ENCODE measurements at places on chromosomes 12 and 14.

GRCh38 chr12:20392339-20392738 is 24.0 kb downstream of the PDE3A start:
- DNase-seq = no peak

DNA sequence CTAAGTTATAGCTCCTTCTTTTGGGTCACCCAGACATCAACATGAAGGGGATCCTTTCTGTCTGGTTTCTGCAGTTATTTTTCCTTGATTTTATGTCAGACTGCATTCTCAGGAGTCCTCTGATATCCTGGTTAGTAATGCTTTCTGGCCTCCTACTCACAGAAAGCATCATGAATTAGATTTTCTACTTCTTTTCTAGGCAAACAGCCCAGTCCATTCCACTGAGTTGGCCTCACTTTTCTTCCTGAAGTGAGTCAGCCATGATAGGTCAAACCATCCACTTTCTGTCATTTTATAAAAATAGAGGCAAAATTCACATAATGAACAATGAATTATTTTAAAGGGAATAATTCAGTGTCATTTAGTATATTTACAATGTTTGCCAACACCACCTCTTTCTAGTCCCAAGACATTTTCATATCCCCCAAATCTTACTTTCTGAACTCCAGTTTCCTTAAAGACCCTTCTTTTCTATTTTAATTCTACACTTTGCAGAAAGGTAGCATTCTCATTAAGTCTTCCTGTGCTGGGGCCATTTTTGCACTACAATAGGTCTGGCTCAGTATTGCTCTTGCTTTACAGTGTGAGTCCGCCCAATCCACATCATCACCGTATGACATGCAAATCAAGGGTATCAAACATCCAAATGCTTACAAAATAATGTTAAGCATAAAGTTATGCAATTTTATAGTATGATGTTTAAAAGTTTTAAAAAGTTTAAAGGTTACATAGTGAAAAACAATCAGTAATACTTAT is 95.1 kb downstream of the UNC79 start:
- DNase-seq = no peak

DNA sequence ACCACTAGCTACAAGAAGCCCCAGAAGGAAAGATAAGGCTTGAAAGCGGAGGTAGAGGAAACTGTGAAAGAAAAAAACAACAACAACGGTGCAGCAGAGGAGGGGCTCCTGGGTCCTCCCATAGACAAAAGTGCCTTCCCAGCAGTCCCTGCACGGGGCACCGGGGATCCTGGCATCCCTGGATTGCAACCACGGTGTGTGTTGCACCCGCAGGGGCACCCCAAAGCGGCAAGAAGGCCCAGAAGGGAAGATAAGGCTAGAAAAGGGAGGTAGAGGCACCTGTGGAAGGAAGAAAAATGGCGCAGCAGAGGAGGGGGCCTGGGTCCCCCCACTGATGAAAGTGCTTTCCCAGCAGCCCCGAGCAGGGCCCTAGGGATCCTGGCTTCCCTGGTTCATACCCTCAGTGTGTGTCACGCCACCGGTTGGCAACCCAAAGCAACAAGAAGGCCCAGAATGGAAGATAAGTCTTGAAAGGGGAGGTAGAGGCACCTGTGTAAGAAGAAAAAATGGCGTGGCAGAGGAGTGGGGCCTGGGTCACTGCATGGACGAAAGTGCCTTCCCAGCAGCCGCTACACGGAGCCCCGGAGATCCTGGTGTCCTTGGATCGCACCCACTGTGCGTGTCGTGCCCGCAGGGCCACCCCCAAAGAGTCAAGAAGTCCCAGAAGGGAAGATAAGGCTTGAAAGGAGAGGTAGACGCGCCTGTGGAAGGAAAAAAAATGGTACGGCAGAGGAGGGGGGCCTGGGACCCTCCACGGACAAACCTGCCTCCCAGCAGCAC is 281.0 kb downstream of the ALG10 start:
- no peak for DNase-seq

- DNase-seq = peak; percentile 36
These were observed 1.0 kb upstream of the PTMS start for GRCh38 chr12:6765048-6765633.

GRCh38 chr12:91057368-91058165 is at the start of gene KERA:
KERA (minus strand) TSS chr12:91058024; CDS start chr12:91056281, 1,743 bp downstream.
- no peak for DNase-seq

GRCh38 chr14:105120056-105120455 is 48.5 kb downstream of the JAG2 start:
- DNase-seq = no peak

- no peak for DNase-seq
These were observed 39.6 kb upstream of the TMEM179 start for GRCh38 chr14:104644091-104644635.

DNA sequence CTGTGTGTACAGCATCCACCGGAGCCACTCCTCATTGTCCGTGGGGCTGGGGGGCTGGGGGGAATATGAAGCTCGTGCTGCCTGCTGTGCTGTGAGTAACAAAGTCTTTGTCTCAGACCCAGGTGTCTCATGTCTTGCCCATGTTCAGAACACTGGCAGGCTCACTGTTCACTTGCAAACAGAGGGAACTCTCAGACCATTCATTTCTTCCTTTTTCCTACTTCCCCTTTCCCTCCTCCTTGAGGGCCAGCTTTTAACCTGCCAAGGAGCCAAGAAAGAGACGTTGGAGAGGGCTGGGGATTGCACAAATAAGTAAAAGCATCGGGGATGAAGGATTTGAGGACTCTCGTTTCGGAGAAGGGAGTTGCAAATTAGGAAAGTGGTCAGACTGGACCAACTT is 21.6 kb downstream of the GPR132 start:
- DNase-seq = no peak

DNA sequence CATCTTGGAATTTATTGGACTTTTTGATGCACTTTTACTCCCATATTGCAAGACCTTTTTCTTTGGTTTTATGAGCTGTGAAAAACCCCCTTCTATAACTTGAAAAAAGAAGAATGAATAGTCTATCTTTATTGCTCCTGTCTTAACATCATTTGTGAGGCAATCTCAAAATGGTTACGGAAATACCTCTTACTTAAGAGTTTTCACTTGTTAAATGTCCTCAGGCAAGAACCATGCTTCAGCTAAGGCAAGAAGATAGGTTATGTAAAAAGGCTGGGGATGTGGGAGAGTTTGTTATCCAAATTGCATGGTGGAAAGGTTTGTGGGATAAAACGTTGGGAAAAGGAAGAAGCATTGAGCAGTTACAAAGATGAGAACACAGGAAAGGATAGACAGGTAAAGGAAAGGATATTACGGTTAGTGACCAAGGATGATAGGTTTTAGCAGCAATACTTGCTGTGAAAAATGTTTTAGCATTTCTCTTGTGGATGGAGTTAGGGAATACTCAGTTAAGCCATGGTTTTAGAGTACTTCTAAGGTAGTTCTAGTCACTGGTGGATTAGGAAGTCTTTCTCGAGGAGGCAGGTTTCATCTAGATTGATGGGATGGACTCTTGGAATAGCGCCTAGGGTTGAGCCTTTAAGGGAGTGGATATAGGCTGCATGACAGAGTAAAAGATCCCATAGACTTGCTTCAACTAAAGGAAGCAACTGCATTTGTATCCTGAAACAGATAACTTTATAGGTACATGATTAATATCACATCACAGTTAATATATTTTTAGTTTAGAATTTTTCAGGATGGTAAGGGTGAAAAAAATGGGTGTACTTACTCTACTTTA is 30.3 kb downstream of the MDM2 start:
- DNase-seq = no peak

- no peak for DNase-seq
These were observed 1629.4 kb upstream of the SEL1L start for GRCh38 chr14:83163016-83163415.

GRCh38 chr14:59321626-59321949 is 133.1 kb downstream of the DAAM1 start:
- no peak for DNase-seq

DNA sequence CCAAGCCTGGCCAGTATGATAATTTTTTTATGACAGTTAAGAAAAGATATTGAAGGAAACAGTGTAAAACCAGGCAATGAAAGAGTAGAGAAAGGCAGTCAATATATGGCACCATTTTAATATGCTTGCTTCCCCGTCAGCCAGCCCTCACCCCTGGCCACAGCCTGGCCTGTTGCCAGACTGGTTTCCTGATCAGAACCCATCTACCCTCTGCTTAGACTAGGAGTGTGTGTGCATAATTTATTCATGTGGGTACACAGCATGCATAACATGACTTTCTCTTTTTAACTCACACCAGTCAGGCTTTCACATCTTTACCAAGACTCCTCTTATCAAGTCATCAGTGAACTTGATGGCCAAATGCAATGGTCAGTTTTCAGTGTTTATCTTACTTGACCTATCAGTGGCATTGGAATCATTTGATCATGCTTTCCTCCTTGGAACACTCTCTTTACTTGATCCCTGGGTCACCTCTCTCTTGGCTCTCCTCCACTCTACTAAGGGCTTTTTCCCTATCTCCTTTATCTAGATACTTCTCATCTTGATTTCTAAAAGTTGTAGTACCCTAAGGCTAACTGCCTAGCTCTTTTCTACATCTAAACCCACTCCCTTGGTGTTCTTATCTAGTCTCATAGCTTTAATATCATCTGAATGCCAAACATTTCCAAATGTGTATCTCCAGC is 10.0 kb upstream of the GPR19 start:
- no peak for DNase-seq

DNA sequence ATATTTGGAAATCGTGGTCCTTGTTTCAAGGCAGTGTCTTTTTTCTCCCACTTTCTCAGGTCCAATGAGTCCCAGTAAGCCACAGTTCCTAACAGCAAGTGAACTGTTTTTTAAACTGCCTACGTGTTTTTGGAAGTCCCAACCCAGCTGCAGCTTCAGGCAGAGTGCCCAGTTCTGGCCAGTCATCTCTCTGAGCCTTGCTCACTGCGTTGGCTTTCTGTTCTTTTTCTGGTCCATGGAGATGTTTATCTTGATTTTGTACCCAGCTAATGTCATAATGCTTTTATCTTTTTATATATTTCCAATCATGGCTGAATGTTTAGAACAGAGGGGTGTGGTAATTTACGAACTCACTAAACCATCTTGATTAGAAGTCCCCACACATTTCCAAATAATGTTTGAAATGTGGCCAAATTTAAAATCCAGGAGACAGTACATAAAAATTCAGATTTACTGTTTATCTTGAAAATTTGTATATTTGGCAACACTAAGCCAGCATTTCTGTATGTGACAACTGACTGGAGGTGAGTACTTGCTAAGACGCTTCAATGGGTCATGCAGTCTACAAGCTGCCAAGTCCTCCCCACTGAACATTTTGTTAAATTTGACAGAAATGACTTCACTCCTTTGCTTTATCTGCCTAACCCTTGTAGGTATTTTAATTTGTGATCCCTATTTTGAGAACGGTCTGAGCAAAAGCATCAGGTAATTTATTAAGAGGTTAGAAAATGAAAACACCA is 46.1 kb upstream of the OTOGL start:
- no peak for DNase-seq

GRCh38 chr14:40847480-40847879 is 759.2 kb upstream of the LRFN5 start:
- no peak for DNase-seq

GRCh38 chr12:98671459-98671858 is 26.4 kb downstream of the APAF1 start:
- no peak for DNase-seq

DNA sequence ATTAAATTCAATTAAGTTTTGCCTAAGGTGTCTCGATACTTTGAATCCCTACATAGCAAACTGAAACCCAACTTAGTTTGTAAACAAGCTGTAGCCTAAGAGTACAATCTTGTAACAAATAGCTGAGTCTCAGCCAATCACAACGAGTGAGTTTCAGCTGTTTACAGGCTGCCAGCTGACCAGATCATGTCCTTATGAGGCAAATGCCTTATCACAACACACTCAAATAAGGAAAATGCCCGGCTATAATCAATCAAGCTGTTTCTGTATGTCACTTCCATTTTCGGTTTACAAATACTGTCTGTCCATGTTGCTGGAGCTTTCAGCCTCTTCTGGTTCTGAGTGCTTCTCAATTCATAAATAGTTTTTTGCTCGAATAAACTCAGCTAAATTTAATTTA is 943.8 kb downstream of the SLC16A7 start:
- no peak for DNase-seq

- DNase-seq = peak; percentile 40
These were observed 378.5 kb upstream of the MGAT4C start for GRCh38 chr12:86634456-86635410.

GRCh38 chr12:30900351-30900750 is 26.2 kb upstream of the TSPAN11 start:
- DNase-seq = no peak

DNA sequence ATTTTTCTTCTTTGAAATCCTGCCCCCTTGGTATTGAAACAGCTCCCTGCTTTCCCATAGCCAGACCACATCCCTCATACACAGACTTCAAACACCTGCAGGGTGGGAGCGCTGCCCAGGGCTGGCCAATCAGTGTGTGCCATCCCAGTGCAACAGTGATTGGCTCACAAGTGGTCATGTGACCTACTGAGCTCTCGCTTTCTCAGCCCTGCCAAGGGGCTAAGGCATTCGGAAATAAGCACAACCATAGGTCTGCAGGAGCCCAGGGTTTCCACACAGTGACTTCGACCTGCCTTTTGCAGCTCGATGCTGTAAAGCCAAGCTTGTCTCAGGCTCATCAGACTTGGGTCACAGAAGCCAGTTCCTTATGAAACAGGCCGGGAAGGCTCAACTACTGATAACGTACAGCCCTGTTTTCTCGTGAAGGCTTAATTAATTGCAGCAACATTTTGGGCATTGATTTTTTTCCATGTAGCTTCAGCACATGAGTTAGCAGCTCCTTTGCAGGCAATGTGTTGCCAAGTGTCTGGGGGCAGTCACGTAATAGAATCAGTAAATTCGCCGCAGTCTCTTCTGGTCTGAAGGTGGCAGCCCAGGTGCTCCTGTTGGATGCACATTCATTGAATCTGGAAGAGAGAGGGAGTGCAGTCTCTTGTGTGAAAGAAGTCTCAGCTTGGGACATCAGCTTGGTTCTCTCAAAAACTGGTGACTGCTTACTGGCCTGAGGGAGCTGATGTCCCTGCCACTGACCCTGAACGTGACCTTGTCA is 1091.8 kb downstream of the AACS start:
- DNase-seq = no peak

GRCh38 chr12:110355073-110355472 is 48.4 kb downstream of the ANAPC7 start:
- DNase-seq = peak; percentile 74

GRCh38 chr12:90428465-90428864 is 526.5 kb downstream of the CCER1 start:
- DNase-seq = no peak

- no peak for DNase-seq
These were observed 255.8 kb downstream of the CCDC91 start for GRCh38 chr12:28446031-28446430.

DNA sequence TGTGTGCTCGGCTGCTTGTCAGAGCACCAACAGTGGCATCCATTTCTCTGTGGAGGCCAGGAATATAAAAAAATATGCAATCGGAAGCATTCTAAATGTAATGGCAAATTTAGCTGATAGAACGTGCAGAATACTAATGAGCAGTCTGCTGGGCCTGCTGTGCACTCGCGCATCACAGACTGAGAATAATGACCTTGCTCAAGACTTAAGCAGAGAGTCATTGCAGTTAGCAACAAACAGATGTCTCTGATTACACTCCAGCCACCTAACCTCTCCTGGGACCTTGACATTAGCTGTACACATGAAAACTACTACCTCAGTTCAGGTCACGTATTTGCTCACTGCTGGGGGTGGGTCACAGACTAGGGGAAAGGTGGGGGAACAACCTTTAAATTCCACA is 269.2 kb upstream of the DAAM1 start:
- no peak for DNase-seq

GRCh38 chr14:70000601-70001000 is 121.4 kb downstream of the SMOC1 start:
- no peak for DNase-seq

All from A549 (cell line).